Activated T-cell treated with anti-CD3 and anti-CD28 coated beads for 48 hours (primary cell): ENCODE measurements at places on chromosomes 16 and 17.

GRCh38 chr17:35683591-35683990, 47.8 kb upstream of the RASL10B start:
- no peak for DNase-seq

DNA sequence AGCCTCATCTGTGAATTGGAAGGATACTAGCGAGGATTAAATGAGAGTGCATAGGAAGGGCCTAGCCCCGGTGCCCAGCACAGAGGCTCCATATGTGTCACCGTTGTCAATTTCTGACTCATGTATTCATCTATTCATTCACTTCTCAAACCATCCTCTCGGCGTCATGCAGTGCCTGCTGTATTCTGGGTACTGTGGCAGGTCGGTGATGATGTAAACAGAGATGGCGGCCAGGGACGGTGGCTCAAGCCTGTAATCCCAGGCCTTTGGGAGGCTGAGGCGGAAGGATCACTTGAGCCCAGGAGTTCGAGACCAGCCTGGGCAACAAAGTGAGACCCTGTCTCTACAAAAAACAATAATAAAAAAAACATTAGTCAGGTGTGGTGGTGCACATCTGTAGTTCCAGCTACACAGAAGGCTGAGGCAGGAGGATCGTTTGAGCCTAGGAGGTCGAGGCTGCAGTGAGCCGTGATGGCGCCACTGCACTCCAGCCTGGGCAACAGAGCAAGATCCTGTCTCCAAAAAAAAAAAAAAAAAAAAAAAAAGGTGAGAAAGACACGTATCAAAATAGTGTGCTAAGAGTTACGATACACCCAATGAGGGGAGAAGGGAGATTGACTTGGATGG, 4.3 kb upstream of the PPP1R1B start:
- DNase-seq, result peak; percentile 43

DNA sequence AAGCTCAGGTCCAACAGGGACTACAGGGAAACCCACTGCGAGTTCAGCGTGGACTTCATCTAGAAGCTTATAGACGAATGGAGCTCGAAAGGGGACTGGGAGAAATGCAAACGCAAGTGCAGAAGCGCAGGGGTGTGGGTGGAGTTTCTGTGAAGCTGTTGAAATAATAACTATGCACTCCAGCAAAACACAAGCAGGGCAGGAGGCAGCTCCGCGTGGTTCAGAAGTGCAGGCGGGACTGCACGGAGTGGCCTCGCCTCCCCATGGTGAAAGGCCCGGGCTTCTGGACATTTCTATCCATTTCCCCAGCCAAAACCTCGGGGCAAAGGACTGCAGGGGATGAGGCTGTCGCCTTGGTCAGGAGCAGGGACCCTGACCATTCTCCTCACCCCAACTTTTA, 74.5 kb downstream of the ZNF423 start:
- DNase-seq, result no peak

DNA sequence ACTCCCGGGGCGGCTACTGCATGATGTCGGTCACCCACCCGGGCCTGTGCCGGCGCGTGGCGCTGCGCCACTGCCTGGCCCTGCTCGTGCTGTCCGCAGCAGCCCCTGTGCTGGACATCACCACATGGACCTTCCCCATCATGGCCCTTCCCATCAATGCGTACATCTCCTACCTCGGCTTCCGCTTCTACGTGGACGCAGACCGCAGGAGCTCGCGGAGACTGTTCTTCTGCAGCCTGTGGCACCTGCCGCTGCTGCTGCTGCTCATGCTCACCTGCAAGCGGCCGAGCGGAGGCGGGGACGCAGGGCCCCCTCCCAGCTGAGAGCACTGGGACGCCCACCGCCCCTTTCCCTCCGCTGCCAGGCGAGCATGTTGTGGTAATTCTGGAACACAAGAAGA, 29.8 kb downstream of the CDRT15 start:
- DNase-seq, result no peak
